PC-9 (cell line): ENCODE measurements at places on chromosomes 1 and 21.

GRCh38 chr1:236471653-236472052, 52.1 kb upstream of the LGALS8 start:
- no peak for DNase-seq

DNA sequence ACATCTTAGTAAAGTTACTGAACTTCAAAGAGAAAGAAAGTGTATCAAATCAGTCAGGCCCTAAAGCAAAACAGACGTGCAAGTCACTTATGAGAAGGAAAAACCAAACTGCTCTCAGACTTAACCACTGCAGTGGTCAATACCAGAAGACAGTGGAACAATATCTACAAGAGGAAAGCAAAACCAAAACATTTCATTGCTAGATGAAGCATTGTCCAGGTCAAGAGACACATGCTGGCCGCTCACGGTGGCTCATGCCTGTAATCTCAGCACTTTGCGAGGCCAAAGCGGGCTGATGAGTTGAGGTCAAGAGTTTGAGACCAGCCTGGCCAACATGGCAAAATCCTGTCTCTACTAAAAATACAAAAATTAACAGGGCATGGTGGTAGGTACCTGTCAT, 82.0 kb upstream of the MROH9 start:
- no peak for DNase-seq

DNA sequence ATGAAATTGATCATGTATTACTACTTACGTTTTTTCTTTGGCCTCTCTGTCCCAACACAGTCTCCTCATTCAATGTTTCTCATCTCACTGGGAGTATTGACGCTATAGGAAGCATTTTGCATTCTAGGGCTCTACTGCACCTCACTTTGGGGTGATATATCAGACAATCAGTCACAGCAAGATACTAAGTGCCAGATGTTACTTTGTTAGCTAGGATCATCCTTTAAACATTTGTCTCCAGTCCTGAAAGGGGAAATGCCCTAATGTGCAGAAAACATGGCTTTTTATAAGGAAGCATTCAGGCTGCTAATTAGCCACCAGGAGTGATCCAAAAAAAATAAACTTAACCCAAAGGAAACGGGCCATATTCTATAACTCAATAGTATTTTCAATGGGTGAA, 409.1 kb downstream of the RWDD3 start:
- no peak for DNase-seq

DNA sequence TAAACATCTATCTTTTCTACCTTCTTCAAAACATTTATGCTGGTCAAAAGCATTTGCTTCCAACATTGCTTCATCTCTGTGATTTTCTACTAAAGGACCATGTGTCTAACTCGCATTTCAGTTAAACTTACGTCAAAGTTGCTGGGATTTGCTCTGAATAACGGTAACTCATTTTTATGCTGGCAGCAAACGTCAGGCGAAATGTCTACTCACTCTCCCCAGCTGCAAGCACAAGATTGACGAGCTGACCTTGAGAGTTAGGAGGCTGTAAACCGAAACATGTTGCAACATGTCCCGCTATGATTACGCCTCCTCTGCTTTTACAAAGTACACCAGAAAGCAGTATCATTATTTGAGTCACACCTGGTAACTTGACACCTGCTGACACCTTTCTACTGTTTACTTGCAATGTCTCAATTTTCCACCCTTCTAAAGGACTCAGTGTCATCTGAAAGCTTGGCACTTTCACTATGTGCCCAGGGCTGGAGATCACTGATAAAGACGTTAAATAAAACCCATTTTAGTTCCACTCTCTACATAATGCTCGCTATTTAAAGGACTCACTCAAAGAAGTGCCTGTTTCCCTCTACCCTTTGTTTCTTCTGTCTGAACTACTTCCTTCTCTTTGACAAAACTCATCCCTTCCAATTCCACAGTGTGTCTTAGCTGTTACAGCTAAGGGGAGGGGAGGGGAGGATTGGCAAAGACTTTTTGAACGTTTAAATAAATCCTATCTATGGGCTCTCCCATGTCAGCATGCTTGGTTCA, 111.9 kb downstream of the PTPN14 start:
- DNase-seq = peak; percentile 99

DNA sequence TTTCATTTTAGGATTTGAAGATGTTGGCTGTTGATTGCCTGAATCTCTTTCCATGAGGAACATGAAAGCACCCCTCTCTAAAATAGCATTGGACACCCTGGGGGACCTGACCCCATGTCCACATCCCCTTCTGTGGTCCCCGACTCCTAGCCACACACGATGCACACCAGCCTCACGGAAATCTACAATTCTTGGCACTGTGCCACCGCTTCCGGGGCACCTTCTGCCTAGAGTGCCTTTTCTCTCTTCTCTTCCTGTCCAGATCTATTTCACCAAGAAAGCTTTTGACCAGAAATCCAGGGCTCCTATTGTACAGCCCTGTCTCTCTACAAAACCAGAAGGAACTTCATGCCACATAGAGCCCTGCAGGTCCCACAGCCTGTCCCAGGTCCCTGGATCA, 50.3 kb downstream of the MYSM1 start:
- no peak for DNase-seq

DNA sequence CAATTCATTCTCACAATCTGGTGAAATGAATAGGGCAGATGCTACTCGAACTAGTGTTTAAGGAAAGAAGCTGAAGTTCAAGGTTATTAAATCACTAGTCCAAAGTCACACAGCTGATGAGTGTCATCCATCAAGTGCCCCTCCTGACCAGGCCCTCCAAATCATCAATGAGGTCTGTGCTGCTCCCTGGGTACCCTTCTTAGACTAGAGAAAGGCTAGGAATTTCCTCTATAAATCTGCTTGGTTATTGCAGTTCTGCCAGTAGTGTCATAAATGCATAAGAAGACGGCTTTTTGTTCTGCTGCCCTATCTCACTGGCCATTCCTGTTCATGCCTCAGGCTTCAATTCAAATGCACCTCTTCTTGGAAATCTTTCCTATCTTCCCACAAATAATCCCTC, 5.5 kb upstream of the KRTAP21-1 start:
- DNase-seq = no peak

DNA sequence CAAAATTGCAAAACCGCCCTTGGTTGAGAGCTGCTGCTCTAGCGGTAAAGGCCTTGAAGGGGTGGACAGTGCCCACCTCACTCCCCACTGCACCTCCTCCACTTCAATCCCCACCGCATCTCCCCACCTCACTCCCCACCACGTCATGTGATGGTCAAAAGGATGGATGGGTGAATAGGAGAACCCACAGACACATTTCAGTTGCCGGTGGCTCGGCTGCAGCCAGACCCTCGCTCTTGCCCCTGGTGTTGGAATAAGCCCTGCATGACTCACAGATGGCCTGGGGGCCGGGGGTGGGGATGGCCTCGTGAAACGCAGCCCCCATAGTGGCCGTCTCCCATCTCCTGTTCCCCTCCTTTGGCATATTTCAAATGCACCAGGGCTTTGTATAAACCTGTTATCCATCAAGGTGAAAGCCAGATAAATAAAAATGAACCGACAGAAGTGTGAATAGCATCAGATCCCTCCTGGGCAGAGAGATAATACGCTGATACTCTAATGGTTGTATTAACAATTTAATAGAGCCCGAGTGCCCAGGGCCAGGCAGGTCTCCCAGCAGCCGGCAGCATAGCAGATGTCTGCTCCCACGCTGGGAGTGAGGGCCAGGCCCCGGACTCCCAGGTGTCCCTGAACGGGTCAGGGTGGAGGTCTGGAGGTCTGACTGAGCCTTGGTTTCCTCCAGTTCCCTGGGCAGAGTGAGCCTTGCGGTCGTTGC, 300.3 kb downstream of the NPHP4 start:
- DNase-seq = no peak

- DNase-seq = no peak
Observed at GRCh38 chr1:184685116-184685515, 69.5 kb downstream of the EDEM3 start.

DNA sequence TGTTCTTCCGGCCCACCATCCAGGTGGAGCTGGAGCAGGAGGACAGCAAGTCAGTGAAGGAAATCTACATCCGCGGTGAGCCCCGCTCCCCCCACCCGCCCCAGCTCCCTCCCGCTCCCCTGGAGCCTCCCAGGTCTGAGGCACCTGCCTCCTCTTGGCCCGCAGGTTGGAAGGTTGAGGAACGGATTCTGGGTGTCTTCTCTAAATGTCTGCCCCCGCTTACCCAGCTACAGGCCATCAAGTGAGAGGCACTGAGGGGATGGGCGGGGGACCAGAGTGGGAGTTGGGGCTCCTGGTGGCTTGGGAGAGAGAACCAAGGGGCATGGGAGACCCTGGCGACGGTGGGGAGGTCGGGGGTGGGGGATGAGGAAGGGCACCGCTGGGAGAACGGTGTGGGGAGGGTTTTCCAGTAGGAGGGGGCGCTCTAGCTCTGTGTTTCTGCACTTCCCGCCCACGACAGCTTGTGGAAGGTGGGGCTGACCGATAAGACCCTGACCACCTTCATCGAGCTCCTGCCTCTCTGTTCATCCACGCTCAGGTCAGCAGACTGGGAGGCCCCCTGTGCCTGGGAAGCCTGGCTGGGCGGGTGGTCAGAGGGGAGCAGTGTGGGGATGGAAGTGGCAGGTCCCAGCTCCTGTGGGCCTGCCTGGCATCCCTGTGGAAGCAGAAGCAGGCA, 4.2 kb downstream of the LRRC71 start:
- no peak for DNase-seq

GRCh38 chr1:1367315-1367714, 7.7 kb downstream of the AURKAIP1 start:
- peak; percentile 10 for DNase-seq

GRCh38 chr1:1429671-1430073, 5.8 kb upstream of the VWA1 start:
- DNase-seq = no peak

DNA sequence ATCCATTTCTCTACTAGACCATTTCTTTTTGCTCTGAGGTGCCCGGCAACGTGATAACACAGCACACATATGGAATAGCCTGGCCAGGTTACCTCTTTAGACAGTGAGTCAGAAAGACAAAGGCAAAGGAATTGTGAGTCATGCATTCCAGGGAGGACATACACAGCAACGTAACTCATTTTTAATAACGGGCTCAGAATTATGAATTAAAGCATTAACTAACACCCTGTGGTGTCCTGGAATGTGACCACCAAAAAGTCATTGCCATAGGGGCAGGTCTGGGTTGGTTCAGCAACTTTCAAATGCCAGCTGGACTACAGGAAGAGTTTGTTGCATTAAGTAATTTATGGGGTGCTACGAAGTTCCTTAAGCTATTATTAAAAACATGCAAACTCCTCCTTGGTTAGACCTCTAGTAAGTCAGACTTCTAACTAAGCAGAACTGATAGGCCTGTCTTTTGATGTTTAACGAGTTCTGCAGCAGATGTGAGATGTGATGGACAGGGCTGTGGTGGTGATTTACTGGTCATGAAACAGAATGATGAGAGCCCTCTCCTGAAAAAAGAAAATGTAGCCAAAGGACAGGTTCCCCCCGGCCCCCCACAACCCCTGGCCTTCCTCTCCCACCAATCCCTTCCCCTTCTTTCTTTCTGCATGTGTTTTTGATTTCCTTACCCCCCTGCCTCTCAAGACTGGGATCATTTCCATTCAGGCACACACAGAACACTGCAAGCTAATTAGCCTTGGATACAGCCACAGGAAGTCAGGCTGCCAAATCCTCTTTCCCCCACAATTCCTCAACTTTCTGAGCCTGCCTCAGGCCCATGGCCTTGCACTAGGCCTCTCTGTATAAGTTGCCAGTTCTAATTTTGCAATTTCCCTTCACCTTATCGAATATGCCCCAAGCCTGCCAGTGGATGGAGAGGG, 88.9 kb upstream of the HAO2 start:
- DNase-seq = peak; percentile 61

- no peak for DNase-seq
Observed at GRCh38 chr1:170978371-170978910, 43.1 kb downstream of the MROH9 start.

- no peak for DNase-seq
Observed at GRCh38 chr1:64597113-64597512, 127.2 kb downstream of the CACHD1 start.

- no peak for DNase-seq
Observed at GRCh38 chr1:100811808-100812207, 82.8 kb downstream of the EXTL2 start.

GRCh38 chr21:33799378-33800090, 116.1 kb downstream of the ATP5PO start:
- DNase-seq = no peak

- DNase-seq = no peak
Observed at GRCh38 chr1:202016022-202016810, 5.8 kb downstream of the ELF3 start.

DNA sequence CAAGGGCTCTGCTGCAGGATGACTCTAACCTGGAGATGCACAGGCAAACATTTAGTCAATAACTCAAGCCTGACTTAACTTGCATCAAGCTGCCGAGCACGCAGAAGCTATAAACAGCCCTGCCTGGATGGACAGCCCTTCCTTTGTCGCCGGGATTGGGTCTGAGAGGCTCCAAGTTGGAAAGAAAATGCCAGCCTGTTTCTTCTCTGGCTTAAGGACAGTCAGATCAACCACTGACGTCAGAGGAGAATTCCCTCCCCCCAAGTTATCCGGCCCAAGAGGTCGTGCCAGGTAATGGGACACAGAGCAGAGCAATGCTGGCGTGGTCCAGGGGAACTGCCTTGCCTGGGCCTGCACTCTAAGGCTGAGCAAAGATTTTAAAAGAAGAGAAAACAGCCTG, 27.1 kb upstream of the LRRC38 start:
- DNase-seq = no peak

DNA sequence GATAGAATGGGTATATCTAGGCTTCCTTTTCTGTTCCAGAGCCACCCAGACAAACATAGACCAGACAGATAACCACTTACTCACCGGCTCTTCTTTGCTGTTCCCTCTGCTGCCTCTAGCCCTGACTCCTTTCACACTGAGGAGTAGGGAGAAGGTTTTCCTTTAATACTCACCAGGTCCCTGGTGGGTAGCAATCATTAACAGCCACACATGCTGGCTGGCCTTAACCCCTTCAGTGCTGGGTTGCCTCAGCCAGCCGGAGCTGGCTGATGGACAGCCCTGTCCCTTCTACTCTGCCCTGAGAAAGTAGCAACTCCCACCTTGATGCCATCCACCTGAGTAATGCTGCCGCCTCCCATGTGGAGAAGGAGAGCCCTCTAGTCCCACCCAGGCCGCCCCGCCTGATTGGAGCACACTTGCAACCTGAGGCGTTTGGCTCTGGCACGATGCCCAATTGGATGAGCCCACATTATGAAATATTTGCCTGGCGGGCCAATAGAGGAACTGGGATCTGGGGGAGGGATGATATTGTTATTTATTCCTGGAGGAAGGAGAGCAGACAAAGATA, 71.6 kb downstream of the PLEKHA6 start:
- peak; percentile 94 for DNase-seq

GRCh38 chr1:159838715-159839114, 12.0 kb downstream of the SLAMF8 start:
- DNase-seq = no peak

GRCh38 chr1:111593403-111594305, 25.9 kb upstream of the RAP1A start:
- DNase-seq = peak; percentile 14

GRCh38 chr21:32549440-32549839, 35.9 kb downstream of the TCP10L start:
- DNase-seq = no peak

- DNase-seq = no peak
Observed at GRCh38 chr1:91513160-91513559, 12.5 kb downstream of the CDC7 start.
